NCI-H2081 (cell line): ENCODE measurements at places on chromosomes 1 and 21.

GRCh38 chr1:171664976-171665375 is 12.5 kb upstream of the MYOC start:
- DNase-seq: no peak

DNA sequence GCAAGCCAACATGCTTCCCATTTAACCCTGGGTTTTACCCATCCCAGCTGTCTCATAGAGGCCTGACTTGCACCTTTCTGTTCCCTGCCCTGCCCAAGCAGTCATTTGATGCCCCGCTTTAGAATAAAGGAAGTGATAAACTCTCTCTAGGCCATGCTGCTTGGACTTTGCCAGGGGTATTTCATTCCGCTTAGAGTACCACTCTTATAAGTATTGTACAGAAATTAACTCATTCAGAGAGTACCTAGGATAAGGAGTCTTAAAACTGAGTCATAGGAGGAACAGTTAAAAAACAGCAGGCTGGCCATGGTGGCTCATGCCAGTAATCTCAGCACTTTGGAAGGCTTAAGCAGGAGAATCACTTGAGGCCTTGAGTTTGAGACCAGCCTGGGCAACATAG is 21.0 kb upstream of the LYST start:
- DNase-seq: no peak

GRCh38 chr1:244090645-244091044 is 39.6 kb downstream of the ZBTB18 start:
- no peak for DNase-seq

DNA sequence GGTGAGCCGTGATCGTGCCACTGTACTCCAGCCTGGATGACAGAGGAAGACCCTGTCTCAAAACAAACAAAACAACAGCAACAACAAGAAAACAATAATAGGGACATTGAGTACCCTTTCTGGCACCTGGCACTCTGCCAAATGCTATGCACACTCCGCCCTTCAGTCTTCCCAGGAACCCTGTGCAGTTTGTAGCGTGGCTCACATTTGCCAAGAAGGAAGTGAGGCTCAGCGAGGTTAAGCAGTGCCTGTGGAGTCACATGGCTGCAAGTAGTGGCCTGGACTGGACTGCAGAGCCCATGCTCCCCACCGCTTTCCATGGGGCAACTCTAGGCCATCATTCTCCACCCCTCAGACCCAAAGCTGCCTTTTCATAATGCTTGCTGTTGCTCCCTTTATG is 5.3 kb upstream of the EVA1B start:
- DNase-seq: no peak

DNA sequence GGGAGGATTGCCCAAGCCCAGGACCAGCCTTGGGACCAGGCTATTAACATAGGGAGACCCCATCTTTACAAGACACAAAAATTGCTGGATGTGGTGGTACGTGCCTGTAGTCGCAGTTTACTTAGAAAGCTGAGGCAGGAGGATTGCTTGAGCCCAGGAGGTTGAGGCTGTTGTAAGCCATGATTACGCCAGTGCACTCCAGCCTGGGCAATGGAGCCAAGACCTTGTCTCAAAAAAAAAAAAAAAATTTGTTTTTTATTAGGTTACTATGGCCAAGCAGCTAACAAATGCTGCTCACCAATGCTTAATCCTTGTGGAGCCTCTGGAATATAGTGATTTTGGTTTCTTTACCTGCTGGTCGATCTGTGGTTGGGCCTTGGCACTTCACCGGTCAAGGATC is 8.8 kb downstream of the ARID1A start:
- DNase-seq: no peak
